ENCODE measurements at places on chromosomes 3 and 15. TPM values are rescaled to one million over a fixed set of nuclear protein-coding genes. Genes with fewer than 3 reads are reported as not detected.

ZNF660 gene
- polyA plus RNA-seq = 1.4 TPM

TUBGCP5 gene
- 11.8 TPM for polyA plus RNA-seq

CNBP gene
- polyA plus RNA-seq = 240 TPM

PLCH1 gene
- 0.08 TPM for polyA plus RNA-seq

AP4E1 gene
- 1.6 TPM for polyA plus RNA-seq

KCNMB2 gene
- polyA plus RNA-seq = not detected

JAGN1 gene
- 41.6 TPM for polyA plus RNA-seq

KNL1 gene
- polyA plus RNA-seq = 2.0 TPM

TMEM40 gene
- 0.05 TPM for polyA plus RNA-seq

CCDC39 gene
- polyA plus RNA-seq = not detected

PLA2G4D gene
- not detected for polyA plus RNA-seq

- no peak for DNase-seq
Observed at GRCh38 chr3:102179326-102180177, 255.3 kb upstream of the ZPLD1 start.

GRCh38 chr3:14441920-14442300, 39.5 kb downstream of the SLC6A6 start:
- DNase-seq = no peak

DNA sequence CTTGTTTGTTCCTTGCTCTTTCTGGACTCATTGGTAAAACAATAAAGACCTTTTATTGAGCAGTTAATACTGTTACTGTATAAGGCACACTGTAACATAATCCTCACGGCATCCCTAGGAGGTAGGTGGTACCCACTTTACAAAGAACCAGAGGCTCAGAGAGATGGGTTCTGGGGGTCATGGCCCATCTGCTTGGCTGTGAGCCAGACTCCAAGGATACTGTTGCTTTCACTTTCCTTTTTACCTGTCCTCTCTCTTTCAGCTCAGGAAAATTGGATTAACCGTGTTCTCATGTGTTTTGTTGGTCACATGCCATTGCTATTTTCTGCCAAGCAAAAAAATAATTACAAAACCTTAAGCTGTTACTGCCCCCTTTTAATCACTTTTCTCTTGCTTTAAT, 34.8 kb upstream of the FILIP1L start:
- DNase-seq = no peak

DNA sequence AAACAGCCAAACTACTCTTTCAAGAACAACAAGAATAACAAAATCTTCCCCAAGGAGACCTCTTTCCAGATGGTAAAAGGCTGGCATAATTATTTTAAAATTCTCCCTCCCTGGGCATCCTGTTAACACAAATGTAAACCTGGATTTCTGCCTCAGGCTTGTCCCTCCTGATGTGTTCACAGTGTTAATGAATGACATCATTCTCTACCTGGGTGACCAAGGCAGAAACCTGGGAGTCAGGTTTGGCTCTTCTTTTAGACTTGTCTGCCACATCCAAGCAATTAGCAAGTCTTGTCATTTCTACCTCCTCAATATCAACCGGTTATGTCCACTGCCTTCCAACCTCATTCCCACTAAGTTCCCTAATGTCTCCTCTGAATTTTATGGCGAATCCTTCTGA, 368.7 kb upstream of the TBL1XR1 start:
- DNase-seq = no peak

DNA sequence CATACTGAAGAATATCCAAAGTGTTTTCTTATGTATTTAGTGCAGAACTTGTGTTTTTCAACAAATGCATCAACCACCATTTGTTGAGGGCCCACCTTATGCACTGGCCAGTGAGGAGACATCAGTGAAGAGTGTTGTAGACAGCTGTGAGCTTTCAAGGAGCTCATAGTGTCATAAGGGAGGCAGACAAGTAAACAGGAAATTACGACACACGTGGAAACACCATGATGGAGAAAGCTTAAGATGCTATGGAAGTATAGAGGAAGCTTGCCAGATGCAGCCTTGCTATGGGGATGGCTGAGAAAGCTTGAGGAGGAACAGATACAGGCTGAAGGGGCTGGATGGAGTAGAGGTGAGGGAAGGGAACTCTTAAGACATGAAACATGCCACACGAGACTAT, 50.8 kb upstream of the PSMD6 start:
- DNase-seq = no peak

DNA sequence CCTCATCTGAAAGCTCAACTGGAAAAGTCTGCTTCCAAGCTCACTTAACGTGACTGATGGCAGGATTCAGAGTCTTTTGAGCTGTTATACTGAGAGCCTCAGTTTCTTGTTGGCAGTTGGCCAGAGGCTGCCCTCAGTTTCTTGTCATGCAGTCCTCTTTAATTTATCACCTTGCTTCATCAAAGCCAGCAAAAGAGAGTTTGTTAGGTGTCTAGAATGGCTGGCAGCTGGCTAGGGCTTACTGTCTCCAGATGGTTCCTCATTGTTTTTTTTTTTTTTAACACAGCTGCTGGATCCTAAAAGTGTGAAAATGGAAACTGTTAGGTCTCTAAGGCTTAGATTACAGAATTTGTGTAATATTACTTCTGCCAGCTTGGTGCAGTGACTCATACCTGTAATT, 310.6 kb downstream of the PDCD6IP start:
- no peak for DNase-seq

DNA sequence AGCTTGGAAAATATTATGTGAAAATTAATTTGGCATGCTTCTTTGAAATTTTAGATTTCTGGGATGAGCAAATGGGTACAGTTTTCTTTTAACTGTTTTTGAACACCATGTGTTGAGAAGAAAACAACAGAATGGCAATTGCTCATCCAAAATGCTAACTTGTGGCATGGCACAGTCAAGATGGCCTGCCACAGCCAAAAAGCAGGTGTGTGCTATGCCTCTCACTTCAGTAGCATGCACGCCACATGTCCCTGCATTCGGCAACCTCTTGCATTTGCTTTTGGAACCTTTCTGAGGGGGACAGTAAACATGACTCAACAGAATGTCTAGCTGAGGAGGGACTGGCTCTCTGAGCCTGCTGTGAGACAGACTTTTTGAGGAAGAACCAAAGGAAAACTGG, 138.5 kb downstream of the TIGIT start:
- DNase-seq = no peak

DNA sequence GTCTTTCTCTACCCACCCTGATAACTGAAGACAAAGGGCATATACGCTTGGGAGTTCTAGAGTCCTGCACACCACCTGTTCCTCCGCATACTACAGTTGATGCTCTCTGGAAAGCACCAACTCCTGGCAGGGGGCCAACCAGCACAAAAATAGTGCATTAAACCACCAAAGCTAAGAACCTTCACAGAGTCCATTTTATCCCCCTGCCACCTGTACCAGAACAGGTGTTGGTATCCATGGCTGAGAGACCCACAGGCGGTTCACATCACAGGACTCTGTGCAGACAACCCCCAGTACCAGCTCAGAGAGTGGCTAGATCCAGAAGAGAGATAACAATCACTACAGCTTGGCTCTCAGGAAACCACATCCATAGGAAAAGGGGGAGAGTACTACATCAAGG, 114.4 kb upstream of the POU1F1 start:
- DNase-seq = no peak

GRCh38 chr3:43797794-43798193, 107.1 kb downstream of the ABHD5 start:
- DNase-seq = no peak

DNA sequence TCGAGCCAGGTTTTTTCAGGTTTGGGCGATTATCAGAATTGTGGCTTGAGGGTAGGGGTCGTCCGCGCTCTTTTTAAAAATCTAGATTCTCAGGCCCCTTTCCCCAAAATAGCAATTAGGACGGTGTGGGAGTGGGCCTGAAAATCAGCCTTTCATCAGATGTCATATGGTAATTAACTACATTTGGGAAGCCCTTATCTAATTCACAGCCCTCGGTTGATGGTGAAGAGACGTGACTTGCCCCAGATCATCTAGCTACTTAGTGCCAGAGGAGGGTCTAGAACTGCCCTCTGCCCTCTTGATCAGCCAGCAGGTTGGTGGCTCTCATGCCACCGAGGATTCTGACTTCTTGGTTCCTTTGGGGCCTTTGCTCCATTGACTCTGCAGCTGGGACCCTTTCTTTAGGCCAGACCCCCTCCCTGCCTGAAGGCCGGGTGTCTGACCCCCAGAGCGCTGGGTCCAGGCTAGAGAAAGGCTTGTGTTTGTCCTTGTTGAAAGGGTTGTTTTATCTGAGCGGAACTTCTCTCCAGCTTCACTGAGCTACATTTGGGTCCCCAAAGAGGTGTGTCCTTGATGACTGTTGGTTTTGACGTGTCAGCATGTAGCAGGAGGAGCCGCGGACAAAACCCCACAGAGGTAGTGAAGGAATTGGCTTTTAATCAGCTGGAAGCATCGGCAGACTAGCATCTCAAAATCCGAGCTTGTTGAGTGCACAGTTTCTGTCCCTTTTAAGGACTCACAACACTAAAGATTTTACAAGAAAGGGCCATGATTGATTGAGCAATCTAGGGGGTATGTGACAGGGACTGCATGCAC, 857 bp downstream of the AEN start:
- DNase-seq = no peak

DNA sequence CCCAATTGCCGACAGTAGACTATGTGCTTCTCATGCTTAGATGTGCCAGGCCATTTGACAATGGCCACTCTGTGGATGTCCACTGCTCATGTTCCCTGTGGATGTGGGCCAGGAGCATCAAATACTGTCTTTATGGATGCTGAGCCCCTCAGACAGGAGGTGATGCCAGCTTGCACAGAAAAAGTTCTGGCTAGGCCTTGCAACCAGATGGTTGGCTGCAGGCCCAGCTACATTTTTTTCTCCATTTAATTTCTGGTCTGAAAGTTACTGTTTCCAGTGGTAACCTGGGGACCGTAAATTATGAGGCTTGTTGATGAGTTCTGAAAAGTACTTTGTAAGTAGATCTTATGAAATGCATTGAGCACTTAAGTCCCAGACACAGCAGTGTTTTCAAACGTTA, 228.5 kb downstream of the CHL1 start:
- peak; percentile 33 for DNase-seq

- DNase-seq = no peak
Observed at GRCh38 chr15:38243278-38244055, 9.2 kb upstream of the SPRED1 start.

GRCh38 chr3:65303431-65303830, 615.6 kb upstream of the ADAMTS9 start:
- no peak for DNase-seq

GRCh38 chr3:101567528-101568317, 6.1 kb downstream of the TRMT10C start:
- no peak for DNase-seq

GRCh38 chr3:24305795-24306467, 188.7 kb downstream of the THRB start:
- DNase-seq = no peak

DNA sequence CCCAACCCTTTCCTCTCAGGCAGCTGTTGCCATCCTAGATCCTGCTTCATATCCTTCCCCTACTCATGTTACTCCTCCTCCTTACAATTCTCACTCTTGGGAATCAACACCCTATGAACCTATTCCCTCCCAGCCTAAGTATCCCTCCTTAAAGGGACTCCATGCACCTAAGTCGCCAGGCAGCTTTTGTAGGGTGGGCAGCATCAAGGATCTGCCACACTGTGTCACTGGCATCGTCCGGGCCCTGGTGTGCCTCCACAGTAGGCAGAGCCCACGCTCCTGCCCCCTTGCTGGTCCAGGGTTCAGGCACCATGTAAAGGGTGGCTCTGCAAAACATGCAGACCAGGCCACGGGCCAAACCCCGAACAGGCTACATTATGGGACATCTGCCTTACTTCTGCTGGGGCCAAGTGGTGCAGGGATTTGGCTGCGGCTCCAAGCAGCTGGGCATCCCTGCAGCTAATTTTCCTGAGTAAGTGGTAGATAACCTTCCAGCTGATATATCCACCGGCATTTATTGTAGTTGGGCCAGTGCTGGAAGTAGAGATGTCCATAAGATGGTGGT, 53.4 kb downstream of the GSK3B start:
- no peak for DNase-seq

DNA sequence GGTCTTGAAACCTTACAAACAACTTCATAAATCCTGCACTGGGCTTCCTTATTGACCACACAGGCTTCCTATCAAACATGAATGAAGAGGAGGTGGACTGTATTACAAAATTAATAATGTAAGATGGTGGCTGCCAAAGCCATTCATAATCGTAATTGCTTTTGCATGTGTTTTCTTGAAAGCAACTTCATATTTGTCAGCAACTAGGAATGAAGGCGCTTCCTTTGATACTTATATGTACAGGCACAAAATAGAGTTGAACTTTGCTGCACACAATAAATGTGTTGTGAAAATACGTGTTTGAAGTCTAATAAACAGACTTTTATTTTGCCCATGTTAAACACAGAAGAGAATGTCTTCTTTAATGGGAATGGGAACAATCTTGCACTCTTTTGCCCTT, 72.1 kb upstream of the OXTR start:
- no peak for DNase-seq

GRCh38 chr3:190338717-190339116, 16.5 kb upstream of the CLDN1 start:
- no peak for DNase-seq
